ENCODE measurements at places on chromosomes 4 and X.
A peak's percentile ranks its signal among the peaks of the same experiment; 100 is the strongest.

DNA sequence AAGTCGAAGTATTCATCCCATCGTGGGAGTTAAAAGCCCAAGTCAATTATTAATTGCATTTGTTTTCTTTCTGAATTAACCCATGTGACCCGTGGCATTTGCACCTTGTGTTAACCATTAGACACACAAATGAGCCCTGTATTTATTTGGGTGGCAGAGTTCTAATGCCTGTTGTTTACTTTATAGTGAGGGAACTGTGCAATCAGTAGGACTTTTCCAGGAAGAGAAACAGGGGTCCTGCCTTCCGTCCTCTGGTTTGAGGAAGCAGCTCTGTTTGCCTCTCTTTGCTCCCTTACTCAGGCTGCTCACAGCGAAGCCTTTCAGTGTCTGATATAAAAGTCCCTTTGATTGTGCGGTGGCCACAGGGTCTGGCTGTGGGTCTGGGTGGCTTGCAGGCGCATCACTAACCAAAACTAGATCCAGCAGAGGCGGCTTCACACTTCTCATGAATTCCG is 263.6 kb downstream of the PTTG2 start:
- no peak for DNase-seq

DNA sequence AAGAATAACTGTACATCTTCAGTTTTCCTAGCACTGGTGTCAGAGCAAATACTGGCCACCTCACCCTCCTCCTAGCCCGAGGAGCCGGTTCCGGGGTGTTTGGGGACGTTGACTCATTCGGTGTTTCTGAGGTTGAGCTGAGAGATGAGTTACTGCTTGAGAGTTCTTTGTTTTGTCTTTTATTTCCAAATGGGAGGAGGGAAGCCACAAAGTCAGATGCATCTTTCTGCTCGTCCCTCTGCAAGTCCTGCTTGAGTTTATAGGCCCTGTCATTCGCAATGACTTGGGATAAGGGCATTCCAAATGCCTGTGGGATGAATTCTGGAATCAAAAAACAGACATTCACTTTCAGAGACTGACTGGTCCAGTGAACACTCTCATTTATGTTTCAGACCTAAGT is 77.5 kb downstream of the HCCS start:
- no peak for DNase-seq

GRCh38 chr4:1717129-1718094 is 3.7 kb downstream of the TMEM129 start:
- no peak for DNase-seq

- DNase-seq: no peak
Observed at GRCh38 chr4:130640592-130640991, 1544.6 kb downstream of the C4orf33 start.

- DNase-seq: no peak
Observed at GRCh38 chrX:123236859-123237258, 52.8 kb downstream of the GRIA3 start.

GRCh38 chrX:35699642-35700041 is 98.5 kb upstream of the MAGEB16 start:
- no peak for DNase-seq

DNA sequence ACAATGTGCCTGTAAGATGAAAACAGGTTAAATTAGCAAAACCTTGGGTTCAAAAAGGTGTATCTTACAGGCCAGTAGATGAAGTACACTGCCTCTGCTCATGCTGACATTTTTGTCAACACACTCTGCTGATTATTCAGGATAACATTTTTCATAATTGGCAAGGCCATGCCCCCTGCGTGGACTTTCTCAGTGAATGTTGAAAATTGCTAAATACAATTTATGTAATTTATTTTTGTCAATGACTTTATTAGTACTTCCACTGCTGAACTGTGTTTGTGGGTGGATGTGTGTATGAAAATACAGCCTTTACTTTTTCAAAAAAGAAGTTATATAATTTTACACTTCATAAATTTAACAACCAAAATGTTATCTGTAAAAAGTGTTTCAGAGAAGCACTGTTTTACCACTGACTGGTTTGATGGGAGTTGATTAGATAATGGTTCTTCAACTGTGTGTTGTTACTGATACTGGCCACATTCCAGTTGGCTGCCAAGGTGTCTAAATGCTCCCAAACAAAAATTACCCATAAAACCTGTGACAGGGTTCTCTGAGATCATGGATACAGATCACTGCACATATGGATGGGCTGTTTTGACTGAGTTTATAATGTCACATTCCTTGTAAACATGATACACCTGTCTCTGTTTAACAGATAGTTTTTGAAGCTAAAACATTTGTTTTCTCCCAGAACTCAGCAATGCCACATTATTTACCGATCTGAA is 151.9 kb upstream of the SLC7A11 start:
- DNase-seq: no peak

DNA sequence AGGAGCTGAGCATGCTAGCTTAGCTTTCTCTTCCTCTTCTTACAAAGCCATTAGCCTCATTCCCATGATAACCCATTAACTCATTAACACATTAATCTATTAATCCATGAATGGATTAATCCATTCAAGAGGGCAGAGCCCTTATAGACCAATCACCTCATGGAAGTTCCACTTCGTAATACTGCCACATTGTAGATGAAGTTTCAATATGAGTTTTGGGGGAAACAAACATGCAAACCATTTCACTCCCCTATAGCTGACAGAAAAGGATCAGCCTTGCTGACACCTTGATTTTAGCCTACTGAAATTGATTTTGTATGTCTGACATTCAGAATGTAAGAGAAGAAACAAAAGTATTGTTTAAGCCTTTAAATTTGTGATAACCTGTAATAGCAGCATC is 251.8 kb upstream of the GALNTL6 start:
- DNase-seq: no peak

DNA sequence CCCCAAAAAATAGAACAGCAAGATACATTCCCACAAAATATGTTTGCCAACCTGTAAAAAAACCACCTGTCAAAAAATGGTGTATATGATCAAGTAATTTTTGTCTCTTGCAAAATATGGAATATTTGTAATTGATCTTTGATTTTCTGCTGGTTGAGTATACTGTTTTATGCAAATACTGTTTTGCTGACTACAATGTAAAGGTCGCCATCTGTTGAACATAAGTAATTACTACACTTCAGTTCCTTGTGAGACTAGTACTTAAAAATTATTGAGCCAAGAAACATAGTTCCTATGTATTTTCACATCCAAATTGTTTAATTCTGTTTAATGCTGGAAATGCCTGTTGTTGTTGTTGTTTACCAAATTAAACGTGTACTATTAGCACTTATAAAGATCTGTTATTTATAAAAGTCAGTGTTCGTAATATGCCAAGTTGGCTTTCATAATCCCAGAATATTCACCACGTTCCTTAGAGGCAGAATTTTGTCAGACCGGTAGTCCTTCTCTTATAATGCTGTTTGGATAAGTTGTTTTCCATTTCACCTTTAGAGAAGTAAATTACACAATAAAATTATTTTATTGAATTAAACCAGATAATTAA is 144.2 kb downstream of the PDLIM5 start:
- peak; percentile 52 for DNase-seq

GRCh38 chr4:74230902-74231499 is 73.1 kb downstream of the MTHFD2L start:
- DNase-seq: peak; percentile 55

DNA sequence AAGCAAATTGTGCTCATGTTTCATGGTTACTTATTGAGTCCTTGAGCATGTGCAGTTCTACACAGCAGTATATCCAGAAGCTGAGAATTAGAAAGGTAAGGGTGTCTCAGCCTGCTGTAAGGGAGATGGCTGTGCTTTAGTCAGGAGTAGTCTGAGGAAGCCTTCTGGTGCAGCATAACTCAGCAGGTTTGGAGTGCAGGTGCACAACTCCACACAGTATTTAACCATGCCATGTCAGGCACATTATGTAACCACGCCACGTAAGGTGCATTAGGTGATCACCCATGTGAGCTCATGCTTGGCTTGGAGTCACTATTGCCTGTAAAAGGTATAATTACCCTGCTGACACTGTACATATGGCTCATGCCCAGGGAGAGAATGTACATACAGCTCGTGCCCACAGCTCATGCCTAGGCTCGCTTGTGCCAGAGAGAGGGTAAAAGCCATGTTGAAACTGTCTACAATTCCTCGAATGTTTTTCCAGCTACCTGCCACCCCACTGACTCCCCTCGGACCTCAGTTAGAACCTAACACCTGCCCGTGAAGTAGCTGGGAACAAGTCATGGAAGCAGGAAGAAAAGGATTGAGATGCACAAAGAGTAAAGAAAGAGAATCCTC is 37.8 kb downstream of the UCHL1 start:
- DNase-seq: no peak

DNA sequence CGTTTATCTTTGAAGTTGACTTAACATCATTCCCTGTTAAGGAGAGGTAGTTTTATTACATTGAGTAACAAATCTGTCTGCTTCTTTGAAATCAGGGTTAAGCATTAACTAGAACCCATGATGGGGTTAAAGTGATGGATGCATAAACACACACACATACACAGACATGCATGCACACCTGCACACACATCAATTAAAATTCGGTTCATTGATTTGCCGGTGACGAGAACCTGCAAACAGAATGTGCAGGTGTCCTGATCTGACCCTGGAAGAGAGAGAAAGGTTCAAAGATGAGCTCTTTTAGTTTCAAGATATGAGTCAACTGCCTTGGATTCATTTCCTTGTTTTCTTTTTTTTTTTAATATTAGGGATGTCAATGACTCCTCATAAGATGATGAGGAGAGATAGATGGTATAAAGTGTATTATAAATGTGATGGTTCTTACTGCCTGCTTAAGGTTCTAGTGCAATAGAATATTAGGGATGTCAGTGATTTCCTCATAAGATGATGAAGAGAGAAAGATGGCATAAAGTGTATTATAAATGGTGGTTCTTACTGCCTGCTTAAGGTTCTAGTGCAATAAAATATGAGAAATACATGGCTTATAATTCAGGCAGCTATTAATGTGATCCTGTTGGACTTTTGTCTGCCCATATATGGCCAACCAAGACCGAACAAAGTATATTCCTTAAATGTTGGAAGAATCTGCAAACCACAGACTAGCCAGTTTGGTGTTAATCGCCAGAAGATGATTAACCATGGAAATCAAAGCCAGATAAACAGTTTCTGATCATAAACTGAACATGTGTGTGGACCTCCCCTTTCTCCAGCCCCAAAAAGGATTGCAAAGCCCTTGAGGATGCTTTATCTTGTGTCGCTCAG is 14.1 kb upstream of the CD99 start:
- peak; percentile 16 for DNase-seq

GRCh38 chr4:114494246-114494803 is 104.3 kb upstream of the UGT8 start:
- no peak for DNase-seq

GRCh38 chr4:80125252-80126177 is 52.5 kb upstream of the ANTXR2 start:
- peak; percentile 41 for DNase-seq

GRCh38 chr4:48305508-48305907 is 35.8 kb upstream of the SLAIN2 start:
- DNase-seq: no peak

- no peak for DNase-seq
Observed at GRCh38 chr4:82388405-82388804, 14.6 kb upstream of the HNRNPD start.

DNA sequence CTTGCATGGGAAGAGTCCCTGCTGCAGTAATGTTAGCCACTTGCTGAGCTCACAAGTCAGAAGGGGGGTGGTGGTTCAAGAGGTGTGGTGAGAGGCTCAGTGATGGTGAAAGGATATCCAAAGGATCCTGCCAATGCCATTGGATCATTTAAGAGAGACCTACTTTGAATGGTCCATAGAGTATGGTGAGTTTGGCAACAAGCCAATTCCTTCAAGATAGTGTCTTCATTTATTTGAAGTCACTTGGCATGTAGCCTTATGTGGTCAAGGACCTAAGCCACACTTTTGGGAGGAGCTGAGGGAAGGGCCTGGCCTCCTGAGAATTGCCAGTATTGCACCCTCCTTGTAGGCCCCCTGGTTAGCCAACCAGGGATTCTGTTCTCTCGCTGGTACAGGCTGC is 87.9 kb downstream of the TSPAN7 start:
- no peak for DNase-seq

DNA sequence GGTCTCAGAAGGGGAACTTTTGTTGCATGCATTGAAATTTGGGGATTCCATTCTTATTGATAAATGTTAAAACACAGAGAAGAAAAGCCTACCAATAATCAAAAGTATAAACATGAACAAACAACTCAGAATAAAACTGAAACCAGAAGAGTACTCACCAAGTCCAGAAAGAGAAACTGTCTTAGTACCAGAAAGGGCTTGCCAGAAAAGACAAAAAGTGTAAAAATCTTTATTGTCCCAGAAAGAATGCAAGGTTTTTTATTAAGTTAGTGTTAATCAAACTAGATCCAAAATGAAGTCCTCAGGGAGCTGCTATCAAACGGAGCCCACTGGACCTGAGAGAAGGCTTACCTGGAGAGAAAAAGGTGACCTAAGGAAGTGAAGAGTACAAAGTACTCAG is 897.5 kb downstream of the PCDH7 start:
- DNase-seq: no peak

DNA sequence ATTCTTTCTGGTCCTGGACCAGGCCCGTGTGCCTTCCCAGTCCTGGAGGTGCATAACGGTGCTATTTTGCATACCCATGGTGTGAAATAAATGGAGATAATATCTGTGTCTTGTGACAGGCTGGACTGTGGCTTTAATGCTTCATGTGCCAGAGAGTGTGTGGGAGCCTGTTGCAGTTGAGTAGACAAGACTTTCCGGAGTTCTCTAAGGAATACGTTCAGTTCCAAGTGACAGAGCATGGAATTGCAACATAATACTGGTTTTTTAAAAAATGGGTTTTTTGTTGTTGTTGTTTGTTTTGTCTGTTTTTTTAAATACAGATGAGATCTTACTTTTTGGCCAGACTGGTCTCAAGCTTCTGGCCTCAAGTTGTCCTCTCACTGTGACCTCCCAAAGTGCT is 74.0 kb downstream of the HPRT1 start:
- no peak for DNase-seq

DNA sequence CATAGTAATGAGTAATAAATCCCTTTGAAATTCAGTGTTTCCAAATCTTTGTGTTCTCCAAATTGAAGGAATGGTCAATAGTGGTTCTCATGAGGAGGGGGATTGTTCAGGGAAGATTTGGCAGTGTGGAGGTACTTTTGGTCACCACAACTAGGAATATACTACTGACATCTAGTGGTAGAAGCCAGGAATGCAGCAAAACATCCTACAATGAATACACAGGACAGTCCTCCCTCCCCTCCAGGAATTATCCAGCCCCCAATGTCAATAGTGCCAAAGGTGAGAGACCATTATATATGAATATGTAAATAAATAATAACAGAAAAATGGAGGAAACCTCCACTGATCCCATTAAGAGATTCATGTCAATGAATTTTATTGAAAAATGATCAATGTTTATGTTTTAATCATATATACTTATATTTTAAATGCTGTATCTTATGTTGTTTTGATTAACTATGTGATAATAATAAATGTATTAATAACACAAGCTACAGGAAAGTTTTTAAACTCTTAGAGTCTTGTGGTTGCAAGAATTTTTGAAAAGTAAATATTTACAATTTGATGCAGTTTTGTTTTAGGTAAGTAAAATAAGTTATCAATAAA is 14.4 kb upstream of the FAM9A start:
- peak; percentile 0 for DNase-seq

DNA sequence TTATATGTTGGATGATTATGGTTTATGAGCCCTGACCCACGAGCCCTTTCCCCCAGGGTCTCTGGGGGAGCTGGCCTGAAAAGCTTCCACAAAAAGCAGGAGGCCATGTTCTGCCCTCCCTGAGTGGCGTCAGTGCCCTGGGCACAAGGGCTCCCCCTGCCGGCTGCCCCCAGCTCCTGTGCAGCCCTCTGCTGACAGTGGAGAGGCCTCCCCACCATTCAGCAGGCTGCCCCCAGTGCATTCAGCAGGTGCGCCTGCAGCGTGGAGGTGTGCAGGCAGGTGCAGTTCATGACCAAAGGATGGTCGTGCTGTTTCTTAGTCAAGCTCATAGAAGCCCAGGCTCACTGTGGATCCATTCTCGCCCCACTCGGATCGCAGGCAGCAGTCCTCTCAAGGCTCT is 12.5 kb upstream of the S100P start:
- DNase-seq: no peak
